ENCODE measurements at places on chromosomes 7 and 10.

DNA sequence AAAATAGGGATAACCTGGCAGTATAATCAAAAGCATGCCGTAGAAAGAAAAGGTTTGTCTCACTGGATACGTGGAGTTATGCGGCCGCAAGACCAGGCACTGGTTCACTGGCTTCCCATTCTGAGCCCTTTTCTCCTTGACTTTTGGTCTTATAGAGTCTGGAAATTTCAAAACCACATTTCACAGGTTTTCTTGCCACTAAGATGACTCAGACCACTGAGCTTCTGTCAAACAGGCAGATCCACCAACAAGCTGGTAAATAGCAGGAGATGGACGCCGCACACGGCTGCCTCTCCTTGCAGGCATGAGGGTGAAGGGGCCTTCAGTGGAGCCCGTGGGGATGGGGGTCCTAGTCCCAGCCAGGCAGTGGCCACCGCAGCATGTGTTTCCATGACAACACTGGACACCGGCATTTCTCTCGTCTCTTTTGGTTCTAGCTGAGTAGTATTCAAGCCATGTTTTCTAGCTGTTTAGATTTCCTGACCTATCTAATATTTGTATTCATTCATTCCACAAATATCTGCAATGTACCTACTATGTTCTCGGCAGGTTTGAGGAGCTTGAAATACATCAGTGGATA is 55.5 kb downstream of the KLF6 start:
- no peak for DNase-seq
- H3K27me3 ChIP-seq, result no peaks in the 10 kb centered on the region
- no peaks in the 10 kb centered on the region for H3K4me1 ChIP-seq
- H3K27ac ChIP-seq, result no peak overlapping the region
- no peak overlapping the region for H3K4me3 ChIP-seq
- H3K36me3 ChIP-seq, result no peaks in the 10 kb centered on the region

- no peak overlapping the region for H3K27ac ChIP-seq
- no peaks in the 10 kb centered on the region for H3K27me3 ChIP-seq
- H3K4me1 ChIP-seq, result no peaks in the 10 kb centered on the region
- no peak for DNase-seq
These were observed 763.2 kb upstream of the LRRTM3 start for GRCh38 chr10:66162560-66163143.

DNA sequence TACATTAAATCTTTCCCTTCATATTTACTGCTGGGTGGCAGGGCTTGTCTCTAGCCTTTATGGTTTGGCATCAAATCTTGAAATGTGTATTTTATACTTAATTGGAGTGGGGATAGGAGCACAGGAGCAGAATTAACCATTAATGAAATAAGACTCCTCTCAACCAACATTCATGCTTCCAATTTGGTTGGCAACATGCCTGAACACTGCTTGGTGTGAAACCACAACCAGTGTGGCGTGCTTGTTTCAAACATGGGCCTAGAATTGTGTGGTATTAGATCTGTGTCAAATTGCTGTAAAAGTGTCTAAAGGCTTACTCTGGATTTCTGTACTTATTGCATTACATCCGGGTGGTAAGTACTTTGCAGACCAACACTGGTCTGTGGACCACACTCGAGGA is 25.1 kb upstream of the VPS41 start:
- H3K36me3 ChIP-seq, result no peaks in the 10 kb centered on the region
- H3K27ac ChIP-seq, result no peak overlapping the region
- DNase-seq, result no peak
- peaks cover 25% of the 10 kb centered on the region for H3K4me1 ChIP-seq

- peaks cover 15% of the 10 kb centered on the region for H3K4me1 ChIP-seq
- DNase-seq, result peak; percentile 15
- no peaks in the 10 kb centered on the region for H3K36me3 ChIP-seq
- H3K27me3 ChIP-seq, result no peaks in the 10 kb centered on the region
- peak overlapping the region; percentile 83 for H3K4me3 ChIP-seq
These were observed 844 bp downstream of the NRF1 start for GRCh38 chr7:129612112-129613015.

DNA sequence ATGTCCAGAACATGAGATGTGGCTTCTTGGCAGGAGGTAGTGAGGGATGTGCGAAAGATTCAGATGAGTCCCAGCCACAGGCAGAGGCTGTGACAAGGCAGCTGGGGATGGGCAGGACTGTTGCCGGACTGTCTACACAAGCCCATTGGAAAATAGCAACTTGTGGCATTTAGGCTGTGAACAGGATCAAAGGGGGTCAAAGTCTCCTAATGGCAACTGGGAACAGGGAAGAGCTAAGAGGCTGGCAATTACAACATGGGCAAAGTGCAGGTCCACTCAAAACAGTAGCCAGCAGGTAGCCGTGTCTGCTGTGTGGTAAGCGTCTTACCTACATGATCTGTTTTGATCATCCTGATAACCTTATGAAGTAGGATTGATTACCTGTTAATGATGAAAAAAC is 254.2 kb upstream of the ZNF32 start:
- peaks cover 15% of the 10 kb centered on the region for H3K4me1 ChIP-seq
- H3K4me3 ChIP-seq, result no peak overlapping the region
- DNase-seq, result no peak
- no peaks in the 10 kb centered on the region for H3K27me3 ChIP-seq
- H3K27ac ChIP-seq, result no peak overlapping the region

- H3K4me1 ChIP-seq, result no peaks in the 10 kb centered on the region
- no peak overlapping the region for H3K4me3 ChIP-seq
- no peak overlapping the region for H3K27ac ChIP-seq
- no peaks in the 10 kb centered on the region for H3K27me3 ChIP-seq
- DNase-seq, result no peak
These were observed 280.9 kb downstream of the GRID1 start for GRCh38 chr10:86085686-86086085.

GRCh38 chr10:16520900-16521299 is 779 bp downstream of the C1QL3 start:
- peaks cover 18% of the 10 kb centered on the region for H3K4me1 ChIP-seq
- no peak overlapping the region for H3K27ac ChIP-seq
- H3K27me3 ChIP-seq, result no peaks in the 10 kb centered on the region
- no peaks in the 10 kb centered on the region for H3K36me3 ChIP-seq
- peak overlapping the region; percentile 77 for H3K4me3 ChIP-seq

DNA sequence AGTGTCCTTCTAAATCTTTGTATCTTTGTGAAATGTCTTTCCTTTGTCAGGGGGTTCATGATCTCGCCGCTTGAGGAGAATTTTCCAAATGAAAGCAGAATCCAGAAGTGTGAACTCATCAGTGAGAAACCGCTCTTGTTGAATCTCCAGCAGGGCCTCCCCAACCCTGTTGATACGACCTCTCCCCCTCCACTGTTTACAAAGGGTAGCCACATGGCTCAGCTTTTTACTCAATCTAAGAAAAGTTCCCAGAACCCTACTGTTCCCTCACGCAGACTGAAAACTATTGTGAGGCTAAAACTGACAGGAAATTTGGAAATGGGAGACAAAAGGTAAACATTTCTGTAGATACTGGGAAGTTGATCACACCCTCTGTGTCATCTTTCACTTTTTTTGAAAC is 73.9 kb downstream of the SEMA3C start:
- no peaks in the 10 kb centered on the region for H3K36me3 ChIP-seq
- peaks cover 10% of the 10 kb centered on the region for H3K4me1 ChIP-seq
- H3K27ac ChIP-seq, result no peak overlapping the region
- no peak overlapping the region for H3K4me3 ChIP-seq

DNA sequence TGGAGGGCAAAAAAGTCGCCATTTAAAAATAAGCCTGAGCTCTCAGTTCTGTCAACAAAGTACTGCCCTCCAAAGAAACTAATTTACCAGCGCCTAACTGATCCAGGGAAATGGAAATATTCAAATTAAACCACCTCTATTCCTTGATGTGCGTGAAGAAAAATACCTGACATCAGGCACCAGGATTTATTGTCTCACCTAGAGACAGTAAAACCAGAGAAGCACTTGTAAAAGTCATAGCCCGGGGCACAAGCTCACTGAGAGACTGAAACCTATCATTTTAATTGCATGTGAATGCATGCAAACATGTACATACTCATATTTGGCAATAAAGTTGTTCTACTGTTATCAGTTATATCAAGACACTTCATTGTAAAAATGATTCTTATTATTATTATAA is 147.3 kb upstream of the VSTM2A start:
- H3K27me3 ChIP-seq, result no peaks in the 10 kb centered on the region
- no peak for DNase-seq
- H3K27ac ChIP-seq, result no peak overlapping the region
- no peaks in the 10 kb centered on the region for H3K4me1 ChIP-seq

DNA sequence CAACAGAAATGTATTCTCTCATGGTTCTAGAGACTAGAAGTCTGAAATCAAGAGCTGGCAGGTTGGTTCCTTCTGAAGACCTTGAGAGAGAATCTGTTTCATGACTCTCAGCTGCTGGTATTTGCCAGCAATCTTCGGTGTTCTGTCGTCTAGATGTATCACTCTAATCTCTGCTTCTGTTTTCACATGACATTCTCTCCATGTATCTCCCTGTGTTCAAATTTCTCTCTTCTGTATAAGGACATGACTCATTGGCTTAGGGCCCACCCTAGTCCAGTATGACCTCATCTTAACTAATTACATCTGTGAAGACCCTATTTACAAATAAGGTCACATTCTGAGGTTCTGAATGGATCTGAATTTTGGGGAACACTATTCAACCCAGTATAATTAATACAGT is 82.3 kb downstream of the ANKRD7 start:
- no peaks in the 10 kb centered on the region for H3K36me3 ChIP-seq
- H3K27me3 ChIP-seq, result no peaks in the 10 kb centered on the region
- no peak overlapping the region for H3K4me3 ChIP-seq
- H3K27ac ChIP-seq, result no peak overlapping the region
- DNase-seq, result no peak

DNA sequence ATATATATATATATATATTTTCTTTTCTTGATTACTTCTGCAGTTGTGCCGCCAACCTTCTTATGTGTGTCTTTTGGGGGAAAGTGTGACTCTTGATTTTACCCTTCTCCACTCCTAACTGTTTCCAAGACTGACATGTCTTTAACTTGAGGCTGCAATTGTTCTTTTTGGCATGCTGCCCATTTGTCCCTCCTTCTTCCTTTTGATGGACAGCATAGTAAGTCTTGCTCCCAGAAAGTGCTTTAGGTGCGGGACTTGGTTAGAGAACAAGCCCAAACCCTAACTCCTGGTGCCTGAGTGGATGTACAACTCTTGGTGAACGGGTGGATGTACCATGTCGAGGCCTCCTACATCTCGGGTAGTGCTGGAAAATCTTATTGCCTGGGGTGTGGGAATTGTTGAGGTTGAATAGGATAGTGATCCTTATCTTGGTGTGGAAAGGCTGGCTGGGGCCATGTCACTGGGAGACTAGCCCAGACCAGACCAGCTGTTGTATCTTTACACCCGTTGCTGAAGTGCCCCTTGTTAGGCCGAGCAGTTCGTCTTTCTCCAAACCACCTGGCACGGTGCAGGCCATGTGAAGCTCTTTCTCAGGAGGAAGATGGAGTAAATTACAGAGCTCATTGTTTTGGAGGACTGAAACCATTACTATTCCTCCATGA is 16.3 kb downstream of the TCF7L2 start:
- H3K4me1 ChIP-seq, result peaks cover 64% of the 10 kb centered on the region
- no peak for DNase-seq
- H3K27ac ChIP-seq, result peak overlapping the region; percentile 20
- H3K4me3 ChIP-seq, result no peak overlapping the region

DNA sequence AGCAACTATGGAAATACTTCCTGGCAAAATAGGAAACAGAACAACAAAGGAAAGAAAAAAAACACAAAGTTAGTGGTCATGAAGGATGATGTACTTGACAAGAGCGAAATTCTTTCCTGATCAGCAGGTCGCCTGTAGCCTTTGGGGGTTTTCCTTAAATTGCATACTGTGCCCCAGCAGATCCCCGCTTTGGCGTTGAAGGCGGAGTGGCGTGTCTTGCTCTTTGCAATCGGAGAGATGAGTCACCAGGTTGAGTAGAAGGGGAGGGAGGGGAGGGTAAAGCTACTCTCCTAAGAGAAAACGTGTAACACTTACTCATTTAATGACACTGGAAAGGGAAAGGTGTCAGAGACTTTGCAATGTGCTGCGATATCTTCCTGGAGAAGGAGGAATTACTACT is 587.2 kb downstream of the SORCS1 start:
- no peak overlapping the region for H3K27ac ChIP-seq
- DNase-seq, result no peak
- H3K36me3 ChIP-seq, result no peaks in the 10 kb centered on the region
- H3K4me1 ChIP-seq, result no peaks in the 10 kb centered on the region
- no peaks in the 10 kb centered on the region for H3K27me3 ChIP-seq

GRCh38 chr10:3790858-3791257 is 5.8 kb upstream of the KLF6 start:
- no peak for DNase-seq
- H3K27me3 ChIP-seq, result no peaks in the 10 kb centered on the region
- H3K4me3 ChIP-seq, result no peak overlapping the region

DNA sequence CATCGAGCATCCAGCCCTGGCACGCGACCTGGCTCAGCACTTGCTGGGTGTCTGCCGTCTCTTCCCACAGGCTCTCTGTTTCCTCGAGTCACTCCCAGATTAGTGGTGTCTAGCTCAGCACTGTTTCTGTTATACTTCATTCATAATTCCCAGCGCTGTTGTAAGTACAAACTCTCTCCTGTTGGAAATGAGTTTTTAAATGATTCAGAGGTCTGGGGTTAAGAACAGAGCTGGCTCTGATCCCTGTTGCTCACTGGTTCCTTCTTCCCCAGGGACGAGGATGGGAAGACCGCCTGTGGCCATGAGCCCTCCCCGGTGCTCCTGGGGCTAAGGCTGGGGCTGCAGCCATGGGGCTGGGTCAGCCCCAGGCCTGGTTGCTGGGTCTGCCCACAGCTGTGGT is 17.3 kb upstream of the C10orf95 start:
- no peak for DNase-seq
- no peaks in the 10 kb centered on the region for H3K4me1 ChIP-seq

- no peak overlapping the region for H3K27ac ChIP-seq
- peaks cover 2% of the 10 kb centered on the region for H3K4me1 ChIP-seq
- no peaks in the 10 kb centered on the region for H3K27me3 ChIP-seq
- H3K36me3 ChIP-seq, result no peaks in the 10 kb centered on the region
- no peak for DNase-seq
These were observed 536.6 kb upstream of the GALNT17 start for GRCh38 chr7:70595370-70595754.

- no peak overlapping the region for H3K27ac ChIP-seq
- no peaks in the 10 kb centered on the region for H3K27me3 ChIP-seq
- no peak overlapping the region for H3K4me3 ChIP-seq
These were observed 60.4 kb downstream of the PAX2 start for GRCh38 chr10:100805543-100806355.

GRCh38 chr7:28389504-28390395 is 22.6 kb upstream of the CREB5 start:
- no peak for DNase-seq

- H3K4me3 ChIP-seq, result no peak overlapping the region
- DNase-seq, result no peak
- no peaks in the 10 kb centered on the region for H3K27me3 ChIP-seq
- no peaks in the 10 kb centered on the region for H3K36me3 ChIP-seq
- no peak overlapping the region for H3K27ac ChIP-seq
- H3K4me1 ChIP-seq, result peaks cover 6% of the 10 kb centered on the region
These were observed 178.5 kb downstream of the AMPH start for GRCh38 chr7:38452681-38453108.

- no peak overlapping the region for H3K27ac ChIP-seq
- H3K4me1 ChIP-seq, result no peaks in the 10 kb centered on the region
- DNase-seq, result no peak
- H3K36me3 ChIP-seq, result no peaks in the 10 kb centered on the region
- H3K27me3 ChIP-seq, result no peaks in the 10 kb centered on the region
These were observed 155.1 kb upstream of the MKI67 start for GRCh38 chr10:128281343-128281742.

GRCh38 chr10:18381679-18382078 is 241.5 kb downstream of the CACNB2 start:
- H3K36me3 ChIP-seq, result no peaks in the 10 kb centered on the region
- peaks cover 9% of the 10 kb centered on the region for H3K4me1 ChIP-seq

Measured in thoracic aorta (tissue), 2 donors.